Bronchial epithelial cell (primary cell): ENCODE measurements at places on chromosomes 1 and 21. TPM values are rescaled to one million over a fixed set of nuclear protein-coding genes. Genes with fewer than 3 reads are reported as not detected.

FLG2 gene
- total RNA-seq = under 0.01 TPM in 2 replicates

GNL2 gene
- 64.5 and 73.4 TPM in 2 replicates for total RNA-seq

LAMC2 gene
- 1,014 and 1,840 TPM in 2 replicates for total RNA-seq

CITED4 gene
- 4.7 and 5.0 TPM in 2 replicates for total RNA-seq

- DNase-seq = no peak
These were observed 13.7 kb downstream of the TFF3 start for GRCh38 chr21:42301371-42302075.

DNA sequence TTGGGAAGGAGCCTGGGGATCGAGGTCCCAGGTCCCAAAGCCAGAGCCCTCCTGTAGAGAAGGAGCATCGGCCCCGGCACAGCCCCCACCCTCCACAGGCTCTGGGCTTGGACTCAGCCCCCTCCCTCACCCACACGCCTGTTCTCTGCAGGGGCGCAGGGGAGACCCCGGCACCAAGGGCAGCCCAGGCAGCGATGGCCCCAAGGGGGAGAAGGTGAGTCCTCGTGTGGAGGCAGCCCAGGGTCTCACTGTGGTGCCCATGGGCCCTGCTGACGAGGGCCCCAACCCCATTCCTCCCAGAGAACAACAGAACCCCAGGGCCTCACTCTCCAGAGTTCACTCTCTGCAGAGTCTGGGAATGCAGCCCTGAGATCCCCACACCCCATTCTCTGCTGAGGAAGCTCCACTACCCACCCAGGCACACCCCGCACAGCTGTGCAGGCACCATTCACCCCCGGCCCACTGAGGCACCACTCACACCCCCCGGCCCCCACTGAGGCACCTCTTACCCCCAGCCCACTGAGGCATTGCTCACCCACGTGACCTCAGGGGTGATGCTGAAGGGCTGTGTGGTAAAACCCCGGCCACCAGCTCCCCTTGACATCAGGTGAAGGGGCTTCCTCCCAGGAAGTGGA lies 21.8 kb downstream of the COL6A2 start:
- no peak for DNase-seq

DNA sequence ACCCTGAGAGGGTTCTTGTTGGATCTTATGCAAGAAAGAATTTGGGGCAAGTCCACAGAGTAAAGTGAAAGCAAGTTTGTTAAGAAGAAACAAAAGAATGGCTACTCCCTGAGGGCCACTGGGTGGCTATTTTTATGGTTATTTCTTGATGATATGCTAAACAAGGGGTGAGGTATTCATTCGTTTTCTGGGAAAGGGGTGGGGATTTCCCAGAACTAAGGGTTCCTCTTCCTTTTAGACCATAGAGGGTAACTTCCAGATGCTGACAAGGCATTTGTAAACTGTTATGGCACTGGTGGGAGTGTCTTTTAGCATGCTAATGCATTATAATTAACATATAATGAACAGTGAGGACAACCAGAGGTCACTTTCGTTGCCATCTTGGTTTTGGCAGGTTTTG lies 18.2 kb upstream of the IFI6 start:
- DNase-seq = no peak
